ENCODE measurements at places on chromosomes 1 and 21.

- no peak for DNase-seq
Measured at GRCh38 chr1:119363162-119363561, 5.4 kb upstream of the HAO2 start.

DNA sequence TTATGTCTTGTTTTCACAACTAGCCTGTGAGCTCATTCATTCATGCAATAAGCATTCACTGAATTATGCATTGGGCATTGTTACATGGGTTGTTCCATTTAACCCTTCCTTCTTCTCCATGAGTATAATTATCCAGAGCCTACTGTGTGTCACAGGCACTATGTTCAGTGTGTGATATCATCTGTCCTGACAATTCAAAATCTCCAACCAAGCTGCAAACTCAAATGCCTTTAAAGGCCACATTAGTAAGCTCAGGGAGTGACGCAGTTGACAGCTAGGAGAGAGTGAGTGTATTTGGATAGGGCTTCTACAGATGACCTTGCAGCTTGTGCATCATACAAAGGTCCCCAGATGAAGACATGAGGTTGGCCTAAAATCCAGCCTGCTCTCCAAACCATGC is 289.5 kb downstream of the OMA1 start:
- no peak for DNase-seq

- DNase-seq = peak; percentile 50
Measured at GRCh38 chr1:214966346-214966745, 116.2 kb upstream of the KCNK2 start.

DNA sequence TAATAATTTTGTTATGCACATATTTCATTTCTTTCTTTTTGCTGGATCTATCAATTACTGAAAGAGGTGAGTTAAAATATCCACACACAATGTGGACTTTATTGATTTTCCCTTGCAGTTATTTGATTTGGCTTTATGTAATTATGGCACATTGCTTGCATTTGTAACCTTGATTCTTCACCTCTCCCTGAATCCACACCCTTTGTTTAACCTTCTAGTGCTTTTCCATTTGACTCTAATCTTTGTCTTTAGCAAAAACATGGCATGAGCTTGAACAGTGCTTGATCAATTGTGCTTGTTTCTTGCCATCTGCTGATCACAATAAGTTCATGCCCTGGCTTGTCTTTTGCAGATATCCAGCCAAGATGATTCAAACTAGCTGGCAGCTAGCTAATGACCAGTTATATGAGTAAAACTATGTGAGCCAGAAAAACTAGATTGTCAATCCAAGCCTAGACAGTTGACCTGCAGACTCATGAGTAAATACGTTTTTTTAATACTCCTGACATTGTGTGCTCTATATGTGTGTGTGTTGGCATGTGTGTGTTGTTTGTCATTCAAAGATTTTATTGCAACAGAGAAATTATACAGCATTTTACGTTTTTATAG is 899.2 kb downstream of the NCAM2 start:
- DNase-seq = peak; percentile 25

DNA sequence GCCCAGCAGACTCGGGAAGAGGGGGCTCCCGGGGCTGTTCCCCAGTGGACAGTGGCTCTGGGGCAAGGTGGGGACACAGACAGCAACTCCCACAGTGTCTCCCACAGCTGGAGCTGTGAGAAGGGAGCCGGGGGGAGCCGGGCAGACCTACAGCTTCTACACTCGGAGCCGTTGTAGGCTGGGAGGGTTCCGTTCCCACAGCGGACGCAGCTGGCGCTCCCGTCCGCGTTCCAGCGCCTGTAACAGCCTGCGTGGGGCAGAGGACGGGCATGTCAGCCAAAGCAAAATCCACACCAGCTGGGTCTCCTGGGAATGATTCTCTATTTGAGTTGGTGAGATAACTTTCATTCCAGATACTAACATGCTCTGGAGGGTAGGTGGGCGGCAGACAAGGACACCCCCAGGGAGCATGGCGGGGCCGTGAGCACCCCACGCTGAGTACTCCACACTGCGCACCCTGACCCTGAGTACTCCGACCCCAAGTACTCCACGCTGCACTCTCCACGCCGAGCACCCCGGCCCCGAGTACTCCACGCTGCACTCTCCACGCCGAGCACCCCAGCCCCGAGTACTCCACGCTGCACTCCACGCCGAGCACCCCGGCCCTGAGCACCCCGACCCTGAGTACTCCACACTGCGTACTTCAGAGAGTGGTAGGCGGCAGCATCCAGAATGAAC is 13.4 kb upstream of the RNF223 start:
- DNase-seq = no peak

DNA sequence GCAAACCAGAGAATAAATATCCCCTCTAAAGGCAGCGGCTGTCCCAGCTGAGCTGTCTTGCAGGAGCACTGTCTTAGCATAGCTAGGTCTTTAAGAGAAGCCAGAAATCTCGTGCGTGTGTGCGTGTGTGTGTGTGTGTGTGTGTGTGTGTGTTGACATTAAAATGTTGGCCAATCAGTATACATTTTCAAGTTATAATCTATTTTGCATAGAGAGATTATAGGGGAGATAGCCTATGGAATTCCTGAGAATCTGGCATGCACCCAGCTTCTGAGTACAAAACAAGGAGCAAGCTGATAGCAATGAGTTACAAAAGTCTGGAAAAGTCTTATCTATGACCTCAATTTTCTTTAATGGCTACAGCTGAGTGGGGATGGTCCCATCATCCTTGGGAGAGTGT is 17.7 kb downstream of the METTL13 start:
- DNase-seq = no peak

DNA sequence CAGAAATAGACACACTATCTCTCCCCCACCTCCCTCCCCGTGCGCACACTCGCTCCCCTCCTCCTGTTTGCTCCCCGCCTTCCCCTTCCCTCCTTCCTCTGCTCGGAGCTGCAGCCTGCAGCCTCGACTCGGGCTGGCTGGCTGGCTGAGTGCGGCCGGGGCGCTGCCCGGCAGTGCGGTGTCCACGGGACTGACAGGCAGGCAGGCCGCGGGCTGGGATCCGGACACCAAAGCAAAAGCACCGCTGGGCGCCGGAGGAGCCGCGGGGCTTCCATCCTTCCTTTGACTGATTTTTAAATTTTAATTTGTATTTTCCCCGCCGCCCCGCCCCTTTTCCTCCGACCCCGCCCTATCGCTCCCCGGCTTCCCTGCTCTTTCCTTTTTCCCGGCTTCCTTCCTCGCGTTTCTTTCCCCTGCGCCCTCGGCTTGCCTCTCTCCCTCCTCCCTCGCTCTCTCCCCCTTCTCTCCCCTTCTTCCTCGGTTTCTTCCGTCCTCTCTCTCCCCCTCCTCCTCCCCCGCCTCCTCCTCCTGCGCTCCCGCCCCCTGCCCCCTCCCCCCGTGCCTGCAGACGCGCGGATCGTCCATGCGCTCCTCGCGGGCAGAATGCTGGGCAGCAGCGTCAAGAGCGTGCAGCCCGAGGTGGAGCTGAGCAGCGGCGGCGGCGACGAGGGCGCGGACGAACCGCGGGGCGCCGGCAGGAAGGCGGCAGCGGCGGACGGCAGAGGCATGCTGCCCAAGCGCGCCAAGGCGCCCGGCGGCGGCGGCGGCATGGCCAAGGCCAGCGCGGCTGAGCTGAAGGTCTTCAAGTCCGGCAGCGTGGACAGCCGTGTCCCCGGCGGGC is 109.4 kb downstream of the NAV1 start:
- peak; percentile 72 for DNase-seq

- DNase-seq = no peak
Measured at GRCh38 chr1:185560760-185561159, 173.4 kb upstream of the HMCN1 start.

- DNase-seq = peak; percentile 97
Measured at GRCh38 chr1:225691861-225692516, 39.1 kb upstream of the ENAH start.

- DNase-seq = peak; percentile 37
Measured at GRCh38 chr1:233244183-233244582, 51.3 kb downstream of the PCNX2 start.

- no peak for DNase-seq
Measured at GRCh38 chr1:234756066-234756774, 146.2 kb upstream of the IRF2BP2 start.

GRCh38 chr1:46289976-46290375 is 13.4 kb downstream of the LRRC41 start:
- peak; percentile 11 for DNase-seq

DNA sequence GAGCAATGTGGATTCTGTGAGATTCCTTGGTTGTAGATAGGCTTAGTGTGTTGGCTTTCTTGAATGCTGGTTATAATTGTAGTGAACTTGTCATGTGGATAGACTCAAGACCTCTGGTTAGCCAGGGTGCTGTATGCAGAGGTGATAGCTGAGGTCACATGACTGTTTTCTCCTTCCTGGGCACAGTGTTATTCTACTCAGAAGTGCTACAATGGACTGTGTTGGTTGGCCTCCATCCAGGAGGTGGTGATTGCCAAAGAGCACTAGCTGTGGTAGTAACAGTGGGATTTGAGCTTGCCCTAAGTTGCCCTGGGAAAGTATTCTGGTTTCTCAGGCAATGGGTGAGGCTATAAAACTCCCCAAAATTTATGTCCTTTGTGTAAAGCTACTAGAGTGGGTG is 71.6 kb downstream of the SH3BGR start:
- no peak for DNase-seq

DNA sequence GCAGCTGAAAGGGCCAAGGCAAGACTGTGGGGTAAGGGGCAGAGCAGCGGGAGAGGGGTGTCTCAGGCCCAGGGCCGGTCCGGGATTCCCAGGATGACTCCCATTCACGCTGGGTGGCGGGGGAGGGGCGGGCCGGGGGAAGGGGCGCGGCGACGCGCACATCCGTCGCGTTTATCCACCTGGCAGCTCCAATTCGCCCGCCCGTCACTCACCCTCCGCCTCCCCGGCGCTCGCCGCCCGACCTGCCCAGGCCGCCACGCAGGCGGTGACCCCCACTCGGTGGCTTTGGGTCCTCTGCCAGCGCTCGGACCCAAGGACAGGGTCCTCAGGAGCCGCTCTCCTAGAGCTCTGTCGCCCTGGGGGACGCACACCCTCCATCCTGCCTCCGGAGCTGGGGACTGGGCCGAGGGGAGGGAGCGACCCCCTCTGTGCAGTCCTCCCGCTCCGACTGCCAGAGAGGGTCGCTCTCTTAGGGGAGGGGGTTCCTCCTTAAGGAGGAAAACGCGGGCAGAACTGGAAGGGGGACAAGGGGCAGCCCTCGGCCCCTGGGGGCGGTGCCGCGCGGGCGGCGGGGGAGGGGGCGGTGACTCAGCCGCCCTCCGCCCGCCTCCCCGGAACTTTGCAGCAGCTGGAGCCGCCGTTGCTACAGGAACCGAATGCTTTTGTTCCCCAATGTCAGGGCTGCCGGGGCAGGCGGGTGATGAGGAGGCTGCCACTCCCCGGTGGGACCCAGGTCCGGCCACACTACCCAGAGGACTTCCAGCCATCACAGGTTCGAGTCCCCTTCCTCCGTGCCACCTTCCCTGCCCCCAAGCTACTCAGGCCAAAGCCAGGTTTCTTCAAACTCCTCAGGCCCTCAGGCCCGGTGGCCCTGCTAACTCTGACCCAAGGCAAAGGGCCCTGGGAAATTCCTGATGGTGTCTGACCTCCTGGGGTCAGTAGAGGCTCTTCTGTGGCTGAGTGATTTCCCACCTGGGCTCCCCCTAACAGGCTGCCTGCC is 3.4 kb downstream of the ADGRB2 start:
- peak; percentile 68 for DNase-seq

- no peak for DNase-seq
Measured at GRCh38 chr21:45015469-45015860, 58.9 kb upstream of the ADARB1 start.

DNA sequence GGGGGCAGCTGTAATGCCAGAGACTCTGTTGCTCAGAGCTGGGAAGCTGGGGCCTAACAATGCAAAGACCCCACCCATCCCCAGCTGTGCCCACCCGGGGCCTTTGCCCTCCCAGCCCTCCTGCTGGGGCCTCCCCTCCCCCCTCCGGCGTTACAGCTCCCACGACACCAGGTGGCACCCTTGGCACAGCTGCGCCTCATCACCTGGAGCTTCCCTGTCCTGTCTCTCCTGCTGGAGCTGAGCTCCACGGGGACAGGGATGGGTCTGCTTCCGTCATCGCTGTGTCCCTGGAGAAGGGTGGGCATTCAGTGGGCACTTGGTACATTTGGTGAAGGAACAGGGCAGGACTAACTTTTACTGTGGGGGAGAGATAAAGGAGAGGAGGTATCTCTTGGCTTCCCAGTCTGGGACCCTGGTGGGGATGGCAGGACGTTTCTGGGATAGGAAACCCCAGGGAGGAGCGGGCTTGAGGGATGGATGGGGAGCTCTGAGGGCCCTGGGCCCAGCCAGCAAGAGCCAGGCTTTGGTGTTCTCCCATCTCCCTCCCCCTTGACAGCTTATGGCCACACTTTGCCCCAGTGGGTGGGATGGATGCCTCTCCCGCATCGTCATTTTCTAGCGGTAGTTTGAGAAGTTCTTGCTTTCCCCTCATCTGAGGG is 453.2 kb downstream of the PTPRU start:
- no peak for DNase-seq

DNA sequence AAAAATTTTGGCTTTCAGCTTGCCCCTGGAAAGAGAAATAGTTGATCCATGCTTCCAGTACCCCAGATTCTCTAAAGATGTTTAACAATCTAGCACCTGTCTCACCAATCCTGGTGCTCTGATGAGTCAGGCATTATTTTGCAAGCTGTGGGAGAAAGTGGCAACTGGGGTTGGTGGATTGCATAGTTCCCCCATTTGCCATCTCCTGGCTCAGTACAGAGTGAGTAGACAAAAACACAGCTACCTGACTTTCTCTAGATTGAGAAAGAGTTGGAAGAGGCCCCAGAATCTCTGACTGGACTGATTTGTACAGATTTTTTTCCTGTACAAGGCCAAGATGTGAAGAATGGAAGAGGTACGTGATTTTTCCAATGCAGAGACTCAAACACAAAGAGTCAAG is 75.1 kb upstream of the NEGR1 start:
- DNase-seq = peak; percentile 37

- DNase-seq = no peak
Measured at GRCh38 chr1:160103658-160104408, 5.4 kb upstream of the IGSF8 start.

- DNase-seq = no peak
Measured at GRCh38 chr1:171488190-171488929, 3.0 kb downstream of the PRRC2C start.

DNA sequence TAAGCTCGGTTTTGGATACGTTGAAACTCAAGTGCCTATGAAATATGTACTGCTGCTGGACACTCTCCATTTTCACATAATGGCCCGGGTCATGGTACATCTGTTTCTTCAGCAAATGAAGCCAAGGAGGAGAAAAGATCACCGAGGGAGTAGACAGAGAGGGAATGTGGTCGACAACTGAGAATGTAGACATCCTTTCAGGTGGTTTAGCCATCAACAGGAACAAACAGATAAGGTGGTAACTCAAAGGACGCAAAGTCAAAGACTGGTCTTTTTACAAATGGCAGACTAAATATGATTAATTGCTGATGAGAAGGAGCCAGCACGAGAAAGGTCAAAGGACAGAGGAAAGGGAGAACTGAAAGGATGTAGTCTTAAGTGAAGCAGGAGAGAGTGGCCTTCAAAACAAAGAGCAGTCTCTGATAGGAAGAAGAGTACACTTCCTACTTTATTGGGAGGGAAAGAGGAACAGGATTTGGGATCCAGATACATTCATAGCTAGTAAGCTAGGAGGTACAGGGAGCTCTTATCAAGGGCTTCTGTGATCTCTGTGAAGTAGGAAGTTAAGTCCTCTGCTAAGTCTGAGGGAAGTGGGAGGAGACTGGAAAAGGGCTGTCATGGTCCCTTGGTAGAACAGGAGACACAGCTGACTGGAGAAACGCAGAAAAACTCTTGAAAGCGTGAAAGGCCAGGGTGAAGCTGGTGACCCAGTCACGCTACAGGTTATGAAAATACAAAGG is 28.3 kb downstream of the NUP133 start:
- no peak for DNase-seq

- peak; percentile 25 for DNase-seq
Measured at GRCh38 chr1:75265792-75266191, 131.6 kb downstream of the LHX8 start.

Measured in fibroblast of upper back skin (primary cell).